ENCODE measurements at places on chromosomes 6 and 20. TPM values are rescaled to one million over a fixed set of nuclear protein-coding genes. Genes with fewer than 3 reads are reported as not detected.
A peak's percentile ranks its signal among the peaks of the same experiment; 100 is the strongest.

The WFDC10B gene
- not detected for total RNA-seq

The TENT5A gene
- total RNA-seq = 2.4 TPM

The CALHM6 gene
- total RNA-seq = not detected

The MRPL14 gene
- 62.4 TPM for total RNA-seq

The GLYATL3 gene
- not detected for total RNA-seq

The SLC35F1 gene
- not detected for total RNA-seq

The PLEKHG1 gene
- 49.7 TPM for total RNA-seq

The LAMA2 gene
- total RNA-seq = 0.99 TPM

The GMPR gene
- 36.3 TPM for total RNA-seq

The ENPP4 gene
- 4.5 TPM for total RNA-seq

The SERINC3 gene
- total RNA-seq = 83.7 TPM

The SPTLC3 gene
- total RNA-seq = 0.23 TPM

The SOBP gene
- total RNA-seq = 6.1 TPM

The PPP1R3G gene
- total RNA-seq = 0.09 TPM

The UBE3D gene
- 7.6 TPM for total RNA-seq

DNA sequence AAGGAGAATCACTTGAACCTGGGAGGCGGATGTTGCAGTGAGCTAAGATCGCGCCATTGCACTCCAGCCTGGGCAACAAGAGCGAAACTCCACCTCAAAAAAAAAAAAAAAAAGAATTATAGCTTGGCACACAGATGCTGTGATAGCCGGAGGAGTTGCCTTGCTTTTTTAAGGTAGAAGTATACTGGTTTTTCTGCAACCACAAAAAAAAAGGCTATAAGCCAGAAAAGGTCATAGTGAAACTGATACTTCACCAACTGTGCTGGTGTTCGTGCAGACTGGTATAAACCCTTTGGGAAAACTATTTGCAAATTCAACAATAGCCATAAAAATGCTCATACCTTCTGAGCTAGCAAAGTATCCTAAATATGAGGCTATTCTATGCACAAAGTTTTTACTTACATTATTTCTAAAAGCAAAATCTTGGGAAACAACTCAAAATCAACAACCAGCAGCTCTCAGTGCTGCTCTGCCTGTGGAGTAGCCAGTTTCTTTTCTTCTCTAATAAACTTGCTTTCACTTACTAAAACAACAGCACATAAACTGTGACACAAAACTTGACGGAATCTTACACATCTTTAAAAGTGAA is 44.0 kb downstream of the B4GALT5 start:
- no peak for DNase-seq

DNA sequence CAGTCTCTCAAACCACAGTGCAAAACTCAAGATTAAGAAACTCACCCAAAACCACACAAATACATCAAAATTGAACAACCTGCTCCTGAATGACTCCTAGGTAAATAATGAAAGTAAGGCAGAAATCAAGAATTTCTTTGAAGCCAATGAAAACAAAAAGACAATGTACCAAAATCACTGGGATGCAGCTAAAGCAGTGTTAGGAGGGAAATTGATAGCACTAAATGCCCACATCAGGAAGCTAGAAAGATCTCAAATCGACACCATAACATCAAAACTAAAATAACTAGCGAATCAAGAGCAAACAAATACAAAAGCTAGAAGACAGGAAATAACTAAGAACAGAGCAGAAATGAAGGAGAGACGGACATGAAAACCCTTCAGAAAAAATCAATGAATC is 70.5 kb downstream of the TBC1D32 start:
- DNase-seq = no peak

DNA sequence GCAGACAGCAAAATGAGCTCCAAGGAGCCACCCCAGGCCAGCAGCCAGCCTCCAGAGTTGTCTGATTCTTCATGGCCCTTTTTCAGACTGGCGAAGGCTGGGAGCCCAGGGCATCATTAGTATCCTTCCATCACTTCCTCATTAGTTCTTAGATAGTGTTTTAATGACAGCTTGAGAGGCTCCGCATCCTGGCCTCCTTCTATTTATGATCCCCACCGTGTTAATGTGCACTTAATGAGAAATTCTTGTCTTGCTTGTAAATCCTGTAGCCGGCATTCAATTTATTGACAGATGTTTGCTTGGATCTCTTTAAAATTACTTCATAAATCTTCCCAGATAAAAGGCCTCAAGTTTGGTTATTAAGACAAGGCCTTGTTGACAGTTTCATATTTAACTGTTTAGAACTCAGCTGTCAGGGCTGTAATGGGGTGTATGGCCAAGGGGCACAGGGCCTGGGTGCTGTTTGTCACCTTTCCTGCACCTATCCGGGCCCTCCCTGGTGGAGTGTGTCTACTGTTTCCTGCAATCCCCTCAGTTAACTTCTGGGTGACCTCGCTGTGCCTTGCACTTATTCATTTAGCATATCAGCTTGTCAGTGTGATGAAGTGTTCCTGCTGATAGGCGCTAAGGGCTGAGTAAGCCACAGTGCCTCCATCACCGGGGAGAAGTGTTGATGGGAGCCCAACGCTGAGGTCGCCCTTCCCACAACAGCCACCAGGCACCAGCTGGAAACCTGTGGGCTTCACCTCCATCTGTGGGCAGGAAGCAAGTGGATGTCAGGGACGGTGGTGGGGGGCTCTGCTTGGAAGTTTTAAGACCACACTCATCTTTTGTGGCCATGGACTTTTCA is 169.3 kb downstream of the TSHZ2 start:
- DNase-seq = no peak

- DNase-seq = no peak
Measured at GRCh38 chr20:32585586-32586127, 524 bp upstream of the NOL4L start.

GRCh38 chr6:8013763-8014162 is 50.4 kb downstream of the BLOC1S5 start:
- no peak for DNase-seq

DNA sequence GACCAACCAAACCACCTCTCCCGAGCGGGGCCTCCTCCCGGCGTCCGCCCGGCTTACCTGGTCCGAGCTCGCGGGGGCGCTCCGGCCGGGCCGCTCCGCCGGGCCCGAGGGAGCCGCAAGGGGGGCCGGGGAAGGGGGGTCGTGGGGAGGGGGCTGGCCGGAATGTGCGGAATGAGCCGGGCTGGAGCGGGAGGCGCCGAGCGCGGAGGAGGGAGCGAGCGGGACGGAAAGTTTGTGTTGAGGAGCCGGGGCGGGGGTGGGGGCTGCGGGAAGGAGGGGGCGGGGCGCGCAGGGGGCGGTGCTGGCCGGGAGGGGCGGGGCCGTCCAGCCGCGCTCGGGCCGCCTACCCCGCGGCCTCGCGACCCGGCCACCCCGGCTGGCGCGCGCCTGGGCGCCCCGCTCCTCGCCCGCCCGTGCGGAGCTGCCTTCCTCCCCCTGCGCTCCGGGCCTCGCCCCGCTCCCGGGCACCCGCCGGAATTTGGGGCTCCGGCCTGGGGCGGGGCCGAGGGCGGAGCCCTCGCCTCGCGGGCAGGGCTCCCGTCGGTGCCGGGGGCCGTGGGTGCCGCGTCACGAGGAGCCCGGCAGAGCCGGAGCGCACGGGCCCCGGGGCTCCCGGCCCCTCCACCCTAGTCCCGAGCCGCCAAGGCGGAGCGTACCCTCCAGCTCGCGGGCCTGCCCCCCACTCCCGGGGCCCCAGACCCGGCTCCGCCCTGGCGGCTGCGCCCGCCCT is at the start of gene TEAD3:
TSS of gene TEAD3 (minus strand) at position 239 of the 730 bp plus-strand sequence.
- DNase-seq = no peak

DNA sequence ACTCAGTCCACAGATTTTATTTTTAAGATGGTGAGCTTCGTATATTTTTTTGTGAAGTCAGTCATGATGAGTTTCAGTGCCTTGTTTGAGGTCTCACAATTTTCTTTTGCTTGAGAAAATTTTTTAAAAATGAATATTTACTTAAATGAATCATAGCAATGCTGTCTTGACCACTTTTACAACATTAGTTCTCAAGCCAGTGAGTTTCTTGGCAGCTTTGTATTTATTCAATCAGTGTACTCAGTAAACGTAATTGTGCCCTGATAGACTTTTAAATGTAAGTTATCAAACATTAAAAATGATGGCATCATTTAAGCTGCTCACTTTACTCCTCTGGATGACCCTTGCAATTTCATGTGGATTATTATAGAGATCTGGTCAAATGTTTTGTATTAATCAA is 261.4 kb downstream of the KHDC1L start:
- DNase-seq = no peak

- no peak for DNase-seq
Measured at GRCh38 chr6:73800997-73801396, 105.0 kb downstream of the CD109 start.

GRCh38 chr6:126640921-126641320 is 301.0 kb downstream of the CENPW start:
- DNase-seq = no peak

DNA sequence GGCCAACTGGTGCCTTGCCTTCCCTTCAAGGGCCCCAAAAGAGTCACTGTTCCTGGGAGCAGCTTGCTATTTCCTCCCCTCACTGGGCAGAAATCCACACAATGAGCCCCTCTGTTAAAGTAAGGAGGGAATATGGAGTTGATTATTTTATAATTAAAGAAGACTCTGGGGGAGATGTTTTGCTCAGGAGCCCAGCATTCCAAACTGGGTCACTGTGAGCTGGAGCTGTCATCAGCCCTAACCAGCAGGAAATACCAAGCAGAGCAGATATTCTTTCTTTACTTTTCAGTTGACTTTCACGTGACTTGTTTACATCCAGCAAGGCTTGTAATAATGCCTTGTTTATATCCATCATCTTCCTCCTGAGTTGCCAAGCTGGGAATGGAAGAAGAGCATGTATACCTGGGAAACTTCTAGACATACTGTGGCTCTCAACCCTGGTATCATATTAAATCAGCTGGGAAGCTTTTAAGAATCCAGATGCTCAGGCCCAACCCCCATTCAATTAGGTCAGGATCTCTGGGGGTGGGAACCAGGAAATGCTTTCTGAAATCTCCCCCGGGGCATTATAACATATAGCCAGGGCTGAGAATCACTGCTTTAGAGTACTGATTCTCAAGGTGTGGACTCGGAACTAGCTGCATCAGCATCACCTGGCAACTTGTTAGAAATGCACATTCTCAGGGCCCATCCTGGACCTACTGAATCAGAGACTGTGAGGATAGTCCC is 175.6 kb upstream of the MYLIP start:
- peak; percentile 67 for DNase-seq

DNA sequence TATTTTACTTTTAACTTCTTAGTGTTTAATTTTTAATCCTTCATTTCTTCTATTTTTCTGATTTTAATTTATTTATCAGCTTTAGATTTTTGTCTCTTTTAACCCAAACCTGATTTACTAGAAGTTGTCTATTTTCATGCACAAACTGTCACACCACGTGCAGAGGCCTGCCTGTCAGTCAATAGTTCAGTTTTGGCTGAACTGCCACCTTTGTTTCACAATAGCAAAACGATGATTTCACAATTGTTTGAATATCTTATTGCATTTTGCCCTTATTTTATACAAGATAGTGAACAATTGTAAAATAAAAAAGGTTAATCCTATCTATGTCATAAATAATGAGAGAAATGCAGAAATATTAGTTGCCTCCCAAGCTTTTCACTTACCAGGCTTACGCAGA is 24.0 kb upstream of the PPP1R3G start:
- DNase-seq = no peak

DNA sequence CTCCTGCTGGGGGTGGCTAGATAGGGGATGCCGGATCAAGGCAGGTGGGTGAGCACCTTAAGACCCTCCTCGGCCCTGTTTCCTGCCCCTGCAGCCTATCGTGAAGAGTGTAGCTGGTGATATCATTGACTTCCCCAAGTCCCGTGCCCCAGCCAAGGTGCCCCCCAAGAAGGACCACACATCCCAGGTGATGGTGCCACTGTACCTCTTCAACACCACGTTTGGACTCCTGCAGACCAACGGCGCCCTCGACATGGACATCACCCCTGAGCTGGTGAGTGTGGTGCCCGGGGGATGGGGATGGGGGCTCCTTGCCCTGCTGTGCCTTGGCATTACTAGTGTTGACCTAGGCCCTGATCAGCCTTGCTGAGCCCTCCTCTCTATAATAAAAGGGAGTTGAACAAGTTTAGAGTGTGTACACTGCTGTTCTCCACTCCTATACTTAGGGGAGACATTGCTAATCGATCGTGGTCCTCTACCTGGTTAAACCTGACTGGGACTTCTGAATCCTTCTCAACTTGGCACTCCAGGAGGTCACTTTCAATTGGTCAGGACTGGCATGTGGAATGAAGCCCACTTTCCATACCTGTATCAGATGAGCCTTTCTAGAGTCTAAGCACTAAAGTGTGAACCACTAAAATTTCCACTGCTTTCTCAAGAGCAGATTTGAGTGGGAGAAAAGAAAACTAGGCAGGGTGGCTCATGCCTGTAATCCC is 11.0 kb downstream of the BPIFB3 start:
- no peak for DNase-seq

- no peak for DNase-seq
Measured at GRCh38 chr6:8060346-8060745, 3.8 kb downstream of the BLOC1S5 start.

DNA sequence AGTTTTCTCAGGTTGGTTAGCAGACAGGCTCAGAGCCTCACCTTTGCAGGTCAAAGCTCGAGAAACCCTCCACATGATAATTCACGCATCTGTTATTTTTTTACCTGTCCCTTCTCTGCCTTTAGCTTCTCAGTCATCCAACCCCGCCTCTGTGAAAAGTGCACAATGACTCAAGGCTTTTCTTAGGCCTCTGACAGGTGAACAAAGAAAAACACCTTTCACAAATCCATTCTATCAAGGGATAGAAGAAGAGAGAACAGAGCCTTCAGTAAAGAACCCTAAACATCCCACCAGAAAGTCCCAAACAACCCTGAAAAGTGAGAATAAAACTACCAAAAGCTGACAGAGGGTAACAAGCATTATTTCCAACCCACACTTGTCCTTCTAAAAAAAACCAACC is 178.2 kb downstream of the GJA10 start:
- no peak for DNase-seq

GRCh38 chr6:38508286-38508685 is 131.4 kb downstream of the BTBD9 start:
- no peak for DNase-seq

DNA sequence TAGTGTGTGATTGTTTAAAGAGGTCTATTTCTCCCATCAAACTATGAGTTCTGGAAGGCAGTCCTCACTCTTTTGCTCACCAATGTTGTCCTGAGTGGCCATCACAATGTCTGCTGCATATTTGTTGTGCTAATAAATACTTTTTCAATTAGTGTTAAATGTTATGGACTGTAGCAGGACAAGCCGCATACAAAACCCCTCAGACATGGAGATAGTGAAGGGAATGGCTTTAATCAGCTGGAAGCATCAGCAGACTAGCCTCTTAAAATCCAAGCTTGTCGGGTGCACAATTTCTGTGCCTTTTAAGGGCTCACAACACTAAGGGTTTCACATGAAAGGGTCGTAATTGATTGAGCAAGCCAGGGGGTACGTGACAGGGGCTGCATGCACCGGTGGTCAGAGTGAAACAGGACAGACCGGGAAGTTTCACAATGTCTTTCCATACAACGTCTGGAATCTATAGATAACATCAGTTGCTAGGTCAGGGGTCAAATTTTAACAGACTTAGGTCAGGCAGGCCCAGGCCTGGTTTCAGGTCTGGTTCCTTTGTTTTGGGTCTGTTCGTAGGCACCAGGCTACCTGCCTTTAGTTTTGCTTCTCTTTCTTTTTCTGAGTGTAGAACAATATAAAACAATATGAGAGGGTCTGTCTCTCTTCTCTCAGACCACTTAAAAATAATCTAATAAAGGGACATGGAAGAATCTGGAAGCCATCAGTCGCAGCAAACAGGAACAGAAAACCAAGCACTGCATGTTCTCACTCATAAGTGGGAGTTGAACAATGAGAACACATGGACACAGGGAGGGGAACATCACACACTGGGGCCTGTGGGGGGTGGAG is 327.6 kb upstream of the HTR1E start:
- DNase-seq = no peak

- DNase-seq = no peak
Measured at GRCh38 chr20:42613076-42613475, 576.6 kb downstream of the PTPRT start.

- peak; percentile 80 for DNase-seq
Measured at GRCh38 chr6:148340586-148341297, 1.9 kb upstream of the SASH1 start.
